ENCODE measurements at places on chromosomes 2 and 18.

DNA sequence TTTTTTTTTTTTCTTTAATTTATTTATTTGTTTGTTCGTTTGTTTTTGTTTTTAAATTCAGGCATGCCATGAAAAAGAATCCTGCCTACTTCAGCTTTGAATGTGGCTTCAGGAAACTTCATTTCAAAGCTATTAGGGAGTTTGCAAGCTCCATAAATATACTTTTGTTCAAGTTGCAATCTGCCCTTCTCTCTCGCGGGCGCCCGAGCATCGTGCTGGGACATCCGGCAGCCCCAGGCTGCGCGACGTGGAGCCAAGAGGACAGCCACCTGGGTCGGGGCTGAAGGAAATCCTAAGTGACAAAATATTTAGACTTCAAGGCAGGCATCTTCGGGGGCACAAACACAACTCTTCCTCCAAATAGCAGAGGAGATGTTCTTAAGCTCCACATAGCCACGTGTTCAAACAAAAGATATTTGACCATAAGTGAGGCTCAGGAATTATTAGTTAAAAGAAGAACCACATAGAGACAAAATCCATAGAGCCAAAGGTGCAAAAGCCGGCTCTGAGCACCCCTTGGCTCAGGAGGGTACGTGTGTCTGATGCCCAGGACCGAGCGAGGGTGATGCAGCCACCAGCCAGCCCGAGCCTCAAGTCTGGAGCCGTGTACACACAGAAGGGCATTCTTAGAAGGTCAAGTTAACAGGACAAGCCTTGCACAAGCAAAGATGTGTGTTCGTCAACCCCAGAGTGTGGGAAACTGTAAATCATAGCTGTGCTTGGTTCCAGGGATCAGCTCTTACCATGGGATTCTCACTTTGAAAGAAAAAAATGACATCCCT lies 256.5 kb upstream of the SALL3 start:
- DNase-seq, result no peak

DNA sequence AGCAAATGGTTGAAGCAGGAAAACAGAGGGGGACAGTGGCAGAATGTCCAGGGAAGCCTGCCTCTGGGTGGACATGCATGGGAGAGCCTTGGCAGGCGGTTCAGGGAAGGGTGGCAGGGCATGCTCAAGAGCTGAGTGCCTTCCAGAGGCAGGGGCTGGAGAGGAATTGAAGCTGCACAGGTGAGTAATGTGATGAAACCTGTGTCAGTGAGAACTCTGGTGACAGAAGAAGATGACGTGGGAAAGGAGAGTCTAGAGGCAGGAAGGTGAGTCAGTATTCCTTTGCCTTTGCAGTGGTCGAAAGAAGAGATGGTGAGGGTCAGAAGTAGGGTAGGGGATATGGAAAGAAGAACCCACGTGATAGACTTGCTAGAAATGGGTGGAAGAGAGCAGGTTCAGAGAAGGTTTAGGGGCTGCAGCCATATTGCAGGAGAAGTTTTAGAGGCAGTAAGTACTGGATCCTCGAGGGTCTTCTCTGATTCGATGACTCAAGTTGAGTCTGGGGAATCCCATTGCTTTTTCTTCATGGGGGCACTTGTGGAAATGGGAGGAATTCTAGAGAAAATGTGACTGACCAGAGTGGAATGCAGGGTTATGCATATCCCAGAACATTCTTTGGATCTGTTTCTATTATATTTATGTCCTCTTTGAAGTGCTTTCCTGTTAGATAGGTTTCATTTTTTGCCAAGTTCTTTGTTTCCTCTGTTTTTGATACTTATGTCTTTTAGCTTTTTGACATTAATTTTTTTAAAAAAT lies 37.4 kb downstream of the TMEM87B start:
- DNase-seq, result no peak

DNA sequence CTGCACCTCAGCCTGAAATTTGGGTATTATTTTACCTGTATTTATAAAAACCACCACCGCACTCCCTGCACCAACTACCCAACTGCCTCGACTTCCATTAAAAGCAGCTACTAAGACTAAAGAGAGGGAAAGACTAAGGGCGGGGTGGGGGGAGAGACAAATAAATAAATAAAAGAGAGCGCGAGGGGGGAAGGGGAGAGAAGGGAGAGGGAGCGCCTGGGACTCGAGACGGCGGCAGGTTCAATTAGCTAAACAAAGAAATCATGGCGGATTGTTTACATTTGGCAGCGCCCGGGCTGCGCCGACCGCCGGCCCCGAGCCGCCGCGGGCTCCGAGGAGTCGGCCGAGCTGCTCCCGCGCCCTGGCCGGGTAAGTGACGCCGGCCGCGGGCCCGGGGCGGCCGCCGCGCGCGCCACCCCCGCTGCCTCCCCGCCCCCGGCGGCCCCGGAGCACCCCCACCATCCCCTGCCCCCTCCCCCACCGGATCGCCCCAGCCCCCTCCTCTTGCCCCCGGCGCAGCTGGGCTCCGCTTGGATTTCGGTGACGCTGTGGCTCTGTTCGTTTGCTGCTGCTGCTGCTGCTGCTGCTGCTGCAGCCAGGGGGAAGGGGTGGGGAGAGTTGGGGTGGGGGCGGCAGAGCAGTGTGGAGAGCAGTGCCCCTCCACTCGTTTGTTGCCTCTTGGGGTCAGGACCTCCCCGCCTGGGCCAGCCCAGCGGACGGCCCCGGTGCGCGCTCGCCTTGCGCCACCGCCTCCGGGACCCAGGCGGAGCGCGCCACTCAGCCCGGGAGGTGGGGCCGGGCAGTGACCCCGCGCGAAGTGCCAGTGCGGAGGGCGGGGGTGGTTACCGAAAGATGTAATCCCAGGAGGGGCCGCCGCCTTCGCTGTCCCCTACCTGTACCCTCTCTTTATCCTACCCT lies 187.2 kb upstream of the FANCL start:
- no peak for DNase-seq

GRCh38 chr2:151048331-151049054 lies 213.2 kb downstream of the RBM43 start:
- DNase-seq, result no peak

DNA sequence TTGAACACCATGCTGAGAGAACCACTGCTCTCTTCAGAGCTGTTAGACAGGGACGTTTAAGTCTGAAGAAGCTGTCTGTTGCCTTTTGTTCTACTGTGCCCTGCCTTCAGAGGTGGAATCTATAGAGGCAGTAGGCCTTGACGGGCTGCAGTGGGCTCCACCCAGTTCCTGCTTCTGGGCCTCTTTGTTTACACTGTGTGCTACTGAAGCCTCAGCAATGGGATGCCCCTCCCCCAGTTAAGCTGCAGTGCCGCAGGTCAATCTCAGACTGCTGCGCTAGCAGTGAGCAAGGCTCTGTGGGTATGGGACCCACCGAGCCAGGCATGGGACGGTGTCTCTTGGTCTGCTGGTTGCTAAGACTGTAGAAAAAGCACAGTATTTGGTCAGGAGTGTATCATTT lies 162.3 kb upstream of the NXPH2 start:
- DNase-seq, result no peak

- DNase-seq, result no peak
Observed at GRCh38 chr18:22640281-22640842, 222.6 kb upstream of the CTAGE1 start.

- DNase-seq, result no peak
Observed at GRCh38 chr2:128465246-128466170, 146.8 kb upstream of the HS6ST1 start.

DNA sequence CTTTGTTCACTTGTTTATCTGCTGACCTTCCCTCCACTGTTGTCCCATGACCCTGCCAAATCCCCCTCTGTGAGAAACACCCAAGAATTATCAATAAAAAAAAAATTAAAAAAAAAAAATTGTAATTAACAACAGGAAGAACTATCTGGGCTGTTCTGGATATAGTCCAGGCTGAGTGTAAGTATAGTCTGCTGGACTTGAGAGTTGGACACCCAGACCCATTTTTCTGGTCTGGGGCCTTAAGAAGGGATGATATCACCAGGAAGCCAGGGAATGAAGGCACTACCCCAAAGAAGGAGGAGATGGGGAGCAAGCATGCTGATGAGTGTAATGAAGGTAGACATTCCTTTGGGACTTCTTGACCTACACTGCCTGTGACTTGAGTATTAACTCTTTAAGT lies 72.1 kb upstream of the ZFP36L2 start:
- DNase-seq, result no peak

DNA sequence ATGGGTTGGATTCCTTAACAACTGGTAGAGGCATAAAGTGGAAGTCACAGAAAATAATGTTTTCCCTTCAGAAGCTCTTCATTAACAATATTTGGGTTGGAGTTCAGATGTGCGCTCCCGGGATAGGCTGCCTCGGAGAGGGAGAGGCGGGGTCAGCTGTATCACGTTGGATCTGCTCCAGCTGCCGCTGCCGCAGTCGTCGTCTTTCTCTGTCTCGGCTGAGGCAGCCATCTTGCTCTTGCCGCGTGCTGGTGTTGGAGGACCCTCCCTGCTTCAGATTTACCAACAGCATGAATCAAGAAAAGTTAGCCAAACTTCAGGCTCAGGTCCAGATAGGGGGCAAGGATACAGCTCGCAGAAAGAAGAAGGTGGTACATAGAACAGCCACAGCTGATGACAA lies 35.1 kb downstream of the TANC1 start:
- no peak for DNase-seq

DNA sequence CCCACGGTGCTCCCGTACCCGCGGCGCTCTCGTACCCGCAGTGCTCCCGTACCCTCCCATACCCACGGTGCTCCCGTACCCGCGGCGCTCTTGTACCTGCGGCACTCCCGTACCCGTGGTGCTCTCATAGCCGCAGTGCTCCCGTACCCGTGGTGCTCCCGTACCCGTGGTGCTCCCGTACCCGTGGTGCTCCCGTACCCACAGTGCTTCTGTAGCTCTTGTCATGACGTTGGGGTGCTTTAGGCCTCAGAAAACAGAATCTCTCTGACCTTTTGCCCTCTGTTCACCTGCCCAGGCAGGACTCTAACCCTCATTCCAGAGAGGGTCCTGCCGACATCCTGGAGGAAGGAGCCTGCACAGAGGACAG lies 35.3 kb downstream of the SLC66A2 start:
- no peak for DNase-seq

- DNase-seq, result no peak
Observed at GRCh38 chr2:38374984-38375383, 2.1 kb downstream of the ATL2 start.

- no peak for DNase-seq
Observed at GRCh38 chr2:446303-446874, 158.5 kb upstream of the ALKAL2 start.

DNA sequence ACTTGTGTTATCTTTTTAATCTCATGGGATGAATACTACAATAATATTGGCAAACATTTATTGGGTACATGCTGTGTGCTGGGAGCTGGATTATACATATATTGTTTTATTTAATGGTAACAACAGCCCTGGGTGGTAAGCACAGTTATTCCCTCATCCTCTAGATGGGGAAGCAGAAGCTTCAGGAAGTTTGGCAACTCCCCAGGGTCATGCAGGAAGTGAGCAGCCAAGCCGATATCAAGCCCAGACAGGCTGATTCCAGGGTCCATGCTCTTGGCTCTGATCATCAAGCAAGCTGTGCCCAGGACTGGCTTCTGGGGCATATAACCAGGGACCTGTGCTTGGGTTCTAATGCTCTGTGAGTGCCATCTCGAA lies 155.8 kb downstream of the ZNF516 start:
- DNase-seq, result no peak

DNA sequence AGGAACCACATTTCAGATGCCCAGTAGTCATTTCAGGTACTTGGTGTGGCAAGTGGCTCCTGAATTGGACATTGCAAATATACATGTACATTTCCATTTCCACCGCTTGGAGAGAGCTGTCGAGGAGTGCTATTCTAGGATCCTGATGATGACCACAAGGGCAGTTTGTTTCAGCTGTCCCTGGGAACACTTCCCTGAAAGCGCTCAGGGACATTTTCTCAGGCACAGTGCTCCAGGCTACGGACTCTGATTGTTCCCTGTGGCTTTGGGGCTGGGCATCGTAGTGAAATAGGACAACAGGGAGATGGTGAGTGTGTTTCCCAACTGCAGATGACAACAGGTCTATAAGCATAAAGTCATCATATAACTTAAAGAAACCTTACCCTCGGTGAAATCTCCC lies 3.1 kb downstream of the DBI start:
- DNase-seq, result no peak

GRCh38 chr18:2697184-2697583 lies 41.7 kb downstream of the SMCHD1 start:
- no peak for DNase-seq

DNA sequence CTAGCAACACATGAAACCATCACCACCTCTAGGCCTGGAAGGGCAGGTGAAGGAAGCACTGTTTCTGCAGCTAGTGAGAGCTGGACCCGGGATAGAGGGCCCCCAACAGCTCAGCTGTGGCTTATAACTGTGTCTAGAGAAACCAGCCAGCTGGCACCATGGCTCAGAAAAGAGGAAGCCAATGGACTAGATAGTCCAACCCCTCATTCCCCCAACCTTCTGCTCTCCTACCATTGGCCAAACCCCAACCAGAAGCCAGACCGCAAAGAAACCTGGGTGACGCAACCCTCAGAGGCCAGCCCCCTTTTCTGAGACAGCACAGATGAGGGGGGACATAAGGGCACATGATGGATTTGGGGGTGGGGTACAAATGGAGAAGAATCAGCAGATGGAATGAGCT lies 24.3 kb downstream of the SMYD1 start:
- DNase-seq, result no peak

GRCh38 chr2:103166456-103167324 lies 404.9 kb downstream of the TMEM182 start:
- DNase-seq, result no peak

DNA sequence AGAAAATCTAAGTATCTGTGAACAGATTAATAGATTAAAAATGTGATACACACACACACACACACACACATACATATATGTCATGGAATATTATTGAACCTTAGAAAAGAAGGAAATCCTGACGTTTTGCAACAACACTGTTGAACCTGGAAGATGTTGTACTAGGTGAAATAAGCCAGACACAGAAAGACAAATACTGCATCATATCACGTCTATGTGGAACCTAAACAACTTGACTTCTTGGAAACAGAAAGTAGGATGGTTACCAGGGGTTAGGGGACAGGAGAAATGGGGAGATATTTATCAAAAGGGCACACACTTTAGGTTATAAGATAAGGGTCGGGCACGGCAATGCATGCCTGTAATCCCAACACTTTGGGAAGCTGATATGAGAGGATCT lies 698.4 kb upstream of the ID2 start:
- no peak for DNase-seq

DNA sequence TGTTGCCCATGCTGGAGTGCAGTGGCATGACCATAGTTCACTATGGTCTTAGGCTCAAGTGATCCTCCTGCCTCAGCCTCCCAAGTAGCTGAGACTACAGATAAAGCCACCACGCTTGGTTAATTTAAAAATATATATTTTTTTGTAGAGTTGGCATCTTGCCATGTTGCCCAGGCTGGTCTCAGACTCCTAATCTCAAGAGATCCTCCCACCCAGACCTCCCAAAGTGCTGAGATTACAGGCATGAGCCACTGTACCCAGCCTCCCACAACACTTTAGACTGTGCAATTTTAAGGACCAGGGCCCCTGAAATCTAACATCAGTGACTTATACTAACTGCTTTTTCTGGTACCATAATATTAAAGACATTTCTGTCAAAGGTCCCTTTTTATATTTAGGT lies 5.2 kb downstream of the TXNDC2 start:
- no peak for DNase-seq

DNA sequence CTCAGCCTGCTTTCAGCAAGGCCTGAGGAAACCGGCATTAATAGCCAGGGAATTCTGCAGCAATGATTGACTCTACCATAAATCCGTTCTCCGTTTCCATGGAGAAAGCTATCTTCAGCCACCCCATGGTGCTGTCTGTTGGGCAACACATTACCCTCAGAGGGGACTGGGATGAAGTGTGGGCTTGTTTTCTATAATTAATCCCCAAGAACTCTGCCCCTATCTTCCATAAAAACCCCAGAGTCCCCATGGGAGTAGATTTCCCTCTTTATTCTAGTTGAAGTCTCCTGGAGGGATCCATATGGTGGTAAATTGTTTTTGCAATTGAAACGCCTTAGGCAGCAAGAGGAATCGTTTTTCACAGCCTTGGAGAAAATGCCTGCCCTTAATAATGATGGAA lies 9.2 kb downstream of the G6PC2 start:
- DNase-seq, result no peak
